ENCODE measurements at places on chromosomes 3 and 15.

DNA sequence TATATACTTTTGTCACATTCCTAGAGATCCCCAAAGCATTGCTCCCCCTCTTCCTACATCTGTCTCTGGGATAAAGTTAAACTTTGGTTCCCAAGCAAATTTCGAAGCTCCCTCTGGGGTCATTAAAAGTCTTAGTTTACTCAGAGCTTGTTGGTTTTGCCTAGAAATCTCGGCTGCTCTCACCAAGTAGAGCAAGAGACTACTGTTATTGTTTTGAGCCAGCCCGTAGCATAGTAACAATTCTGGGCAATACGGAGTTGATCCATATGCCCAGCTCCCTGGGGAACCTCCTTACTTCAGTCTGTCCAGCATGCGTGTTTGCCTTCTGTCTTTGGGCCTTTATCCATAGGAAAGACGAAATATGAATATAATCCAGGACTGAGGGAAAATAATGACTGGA lies 10.0 kb upstream of the P3H2 start:
- no peak for DNase-seq

DNA sequence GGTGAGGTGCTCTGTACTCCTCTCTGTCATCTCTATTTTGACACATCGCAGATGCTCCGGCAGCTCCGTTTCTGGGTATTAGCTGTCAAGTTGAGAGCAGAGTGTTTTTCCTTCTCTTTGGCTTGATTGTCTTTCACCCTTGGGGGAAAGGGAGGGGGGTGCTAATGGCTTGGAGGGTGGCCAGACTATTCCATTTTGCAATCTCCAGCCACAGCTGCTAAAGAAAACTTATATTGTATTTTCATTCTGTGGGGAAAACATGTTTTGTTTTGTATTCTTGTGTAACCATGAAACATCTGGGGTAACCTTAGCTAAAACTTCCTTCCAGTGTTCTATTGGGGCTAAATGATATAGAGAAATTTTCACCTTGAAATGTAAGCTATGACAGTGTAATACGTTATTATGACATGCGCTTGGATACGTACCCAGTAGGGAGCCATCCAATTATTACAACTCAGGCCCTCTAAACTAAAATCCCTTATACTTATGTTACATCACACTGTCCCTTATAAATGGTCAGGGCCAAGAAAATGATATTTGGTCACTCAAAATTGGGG lies 14.0 kb upstream of the LARP6 start:
- no peak for DNase-seq

DNA sequence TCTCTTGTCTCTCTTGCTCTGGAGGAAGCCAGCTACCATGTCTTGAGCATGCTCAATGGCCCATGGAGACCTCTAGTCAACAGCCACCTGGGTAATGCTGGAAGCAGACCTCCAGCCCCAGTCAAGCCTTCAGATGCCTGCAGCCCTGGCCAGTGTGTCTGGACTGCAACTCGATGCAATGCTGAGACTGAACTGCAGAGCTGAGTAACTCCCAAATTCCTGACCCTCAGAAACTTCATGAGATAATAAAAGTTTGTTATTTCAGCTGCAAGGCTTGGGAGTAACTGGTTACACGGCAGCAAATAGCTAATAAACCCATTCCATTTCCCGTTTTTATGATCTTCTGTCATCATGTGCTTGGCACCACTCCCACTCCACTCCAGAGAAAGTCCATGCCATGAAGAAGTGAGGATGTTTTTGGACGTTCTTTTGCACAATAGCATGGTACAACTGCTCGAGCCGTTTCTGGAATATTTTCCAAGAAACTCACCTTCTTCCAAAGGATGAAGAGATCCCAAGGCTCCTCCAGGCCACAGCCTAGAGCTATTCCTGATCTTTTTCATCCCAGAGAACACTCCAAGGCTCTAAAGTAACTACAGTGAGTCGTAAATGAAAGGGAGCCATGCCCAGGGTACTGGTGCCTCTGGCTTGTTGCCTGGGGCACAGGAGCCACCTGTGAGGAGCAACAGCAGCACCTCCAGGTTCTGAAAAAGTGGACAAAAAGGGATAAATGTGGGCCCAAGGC lies 72.0 kb upstream of the KLF13 start:
- no peak for DNase-seq

DNA sequence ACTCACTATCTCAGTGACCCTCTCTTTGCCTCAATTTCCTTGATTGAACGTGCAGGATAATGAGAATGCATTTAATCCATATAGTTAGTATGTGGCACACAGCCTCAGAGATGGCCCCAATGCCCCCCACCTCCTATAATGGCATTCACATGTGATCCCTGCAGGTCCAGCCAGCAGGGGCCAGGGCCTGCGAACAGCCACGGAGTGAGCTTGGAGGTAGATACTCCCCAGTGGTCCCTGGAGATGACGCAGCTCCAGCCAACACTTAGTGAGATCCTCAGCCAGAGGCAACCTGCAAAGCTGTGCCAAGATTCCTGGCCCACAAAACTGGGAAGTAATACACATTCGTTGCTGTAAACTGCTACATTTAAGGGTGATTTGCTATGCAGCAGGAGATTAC lies 184.9 kb upstream of the NSMCE3 start:
- no peak for DNase-seq

DNA sequence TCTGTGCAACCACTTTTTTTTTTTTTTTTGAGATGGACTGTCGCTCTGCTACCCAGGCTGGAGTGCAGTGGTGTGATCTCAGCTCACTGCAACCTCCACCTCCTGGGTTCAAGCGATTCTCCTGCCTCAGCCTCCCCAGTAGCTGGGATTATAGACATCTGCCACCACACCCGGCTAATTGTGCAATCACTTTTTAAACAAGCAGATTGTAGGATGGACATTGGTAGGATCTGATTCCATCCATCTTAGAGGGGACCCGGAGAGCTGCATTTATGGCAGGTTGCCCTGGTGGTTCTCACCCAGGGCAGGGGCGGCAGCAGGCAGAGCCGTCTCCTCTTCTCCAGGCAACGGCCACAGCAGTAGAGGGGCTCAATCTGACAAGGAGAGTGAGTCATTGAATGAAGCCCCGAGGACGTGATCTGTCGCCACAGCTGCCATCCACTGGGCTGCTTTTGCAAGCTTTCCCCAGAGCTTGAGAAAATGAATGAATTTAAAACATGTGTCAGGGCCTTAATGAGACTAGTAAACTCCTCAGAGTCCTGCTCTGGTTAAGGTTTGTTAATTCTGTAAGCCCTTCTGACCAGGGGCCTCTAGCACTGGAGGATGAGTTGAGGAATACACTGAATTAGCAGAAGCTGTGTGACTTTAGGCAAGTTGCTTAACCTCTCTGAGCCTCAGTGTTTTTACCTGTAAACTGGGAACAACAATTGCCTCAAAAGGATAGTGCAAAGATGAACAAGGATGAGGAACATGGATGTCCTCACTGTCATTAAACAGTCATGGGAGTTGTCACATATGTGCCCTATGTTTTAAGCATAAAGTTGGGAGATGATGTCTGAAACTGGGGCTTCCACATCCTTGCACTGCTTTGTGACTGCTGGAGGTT lies 129.1 kb downstream of the ASB7 start:
- DNase-seq: no peak

DNA sequence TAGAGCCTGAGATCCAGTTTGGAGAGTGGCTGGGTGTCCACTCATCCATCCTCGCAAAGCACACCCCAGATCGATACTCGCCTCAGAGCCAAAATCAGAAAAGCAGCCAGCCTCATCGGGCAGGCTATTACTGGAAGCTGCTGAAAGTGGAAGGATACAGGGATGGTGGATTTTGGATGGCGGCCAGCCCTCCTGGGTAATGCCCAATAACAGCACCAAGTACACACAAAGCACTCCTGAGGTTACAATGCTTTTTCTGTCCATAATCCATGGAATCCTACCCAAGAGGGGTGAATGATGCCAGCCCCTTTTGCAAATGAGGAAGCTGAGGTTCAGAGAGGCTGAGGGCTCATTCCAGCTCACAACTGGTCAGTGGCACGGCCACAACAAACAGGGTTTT lies 93.1 kb upstream of the SLC6A11 start:
- DNase-seq: no peak

Measured in stimulated activated CD4-positive, alpha-beta T cell treated with anti-CD3 and anti-CD28 coated beads, Interleukin-1b, Interleukin-23, amount 100 ng/mL, for 1 hour (primary cell).